ENCODE measurements at places on chromosomes 12 and 14. TPM values are rescaled to one million over a fixed set of nuclear protein-coding genes. Genes with fewer than 3 reads are reported as not detected.

LRP1 gene
- total RNA-seq: 93.7 TPM

RD3L gene
- total RNA-seq: not detected

COX8C gene
- total RNA-seq: not detected

LAG3 gene
- total RNA-seq: not detected

PLEKHD1 gene
- total RNA-seq: 2.4 TPM

LTA4H gene
- total RNA-seq: 84.7 TPM

LALBA gene
- not detected for total RNA-seq

RAPGEF3 gene
- total RNA-seq: 15.8 TPM

All from lower leg skin (tissue), 4 donors.